Activated CD4-positive, alpha-beta T cell treated with anti-CD3 and anti-CD28 coated beads for 24 hours (primary cell): ENCODE measurements at places on chromosomes 12 and 14.

DNA sequence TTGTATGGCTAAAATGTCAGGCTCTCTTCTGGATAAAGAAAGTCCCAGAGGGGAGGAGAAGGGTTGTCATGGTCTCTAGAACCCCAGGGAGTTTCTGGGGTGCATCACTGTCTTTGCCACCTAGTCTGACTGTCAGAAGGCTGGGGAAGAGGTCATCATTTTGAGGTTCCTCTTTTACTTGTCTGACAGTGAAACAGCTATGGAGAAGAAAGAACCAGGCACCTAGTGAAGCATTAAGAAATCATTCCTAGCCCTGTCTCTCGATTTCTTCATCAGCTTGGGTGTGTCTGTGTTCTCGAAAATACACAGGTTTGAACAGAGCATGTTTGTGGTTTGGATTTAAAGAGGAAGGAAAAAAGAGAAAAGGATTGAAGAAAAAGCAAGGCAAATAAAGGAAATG lies 158.7 kb upstream of the LRIG3 start:
- no peak for DNase-seq

GRCh38 chr12:28107679-28108078 lies 82.6 kb upstream of the CCDC91 start:
- no peak for DNase-seq

GRCh38 chr14:91078095-91078737 lies 17.8 kb upstream of the RPS6KA5 start:
- DNase-seq: peak; percentile 24

DNA sequence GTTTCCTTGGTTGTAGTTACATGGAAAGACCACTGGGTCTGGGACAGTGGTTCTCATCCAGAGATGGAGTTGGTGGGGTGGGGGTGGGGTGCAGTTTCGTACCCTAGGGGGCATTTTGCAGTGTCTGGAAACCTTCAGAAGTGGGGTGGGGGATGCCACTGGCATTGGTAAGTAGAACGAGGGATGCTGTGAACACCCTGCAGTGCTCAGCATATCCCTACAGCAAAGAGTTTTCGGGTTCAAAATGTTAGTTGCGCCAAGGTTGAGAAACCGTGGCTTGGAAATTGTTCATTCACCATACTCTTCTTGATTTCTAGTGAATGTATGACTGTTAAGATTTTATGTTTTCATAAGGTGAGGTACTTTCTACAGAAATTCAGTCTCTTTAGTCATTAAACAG lies 28.7 kb downstream of the TRAF3 start:
- DNase-seq: no peak

DNA sequence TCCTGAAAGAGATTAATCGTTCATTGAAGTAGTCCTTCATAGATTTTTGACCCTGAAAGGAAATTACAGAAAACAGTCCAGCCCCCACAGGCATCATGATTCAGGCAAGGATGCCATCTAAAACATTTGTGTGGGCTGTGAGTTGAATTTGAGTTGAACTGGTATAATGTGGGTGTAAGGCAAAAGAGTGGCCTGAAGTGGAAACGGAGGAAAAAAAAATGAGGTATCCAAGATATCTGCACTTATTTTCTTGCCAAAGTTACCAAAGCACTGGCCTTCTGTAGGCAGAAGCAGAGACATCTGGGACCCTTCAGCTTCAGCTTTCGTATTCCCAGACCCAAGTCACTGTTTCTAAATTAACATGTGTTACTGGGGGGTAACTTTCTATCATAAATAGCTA lies 105.1 kb upstream of the DIO2 start:
- no peak for DNase-seq

GRCh38 chr14:77849711-77850110 lies 49.8 kb downstream of the ADCK1 start:
- no peak for DNase-seq

GRCh38 chr12:29270446-29270845 lies 110.5 kb downstream of the ERGIC2 start:
- no peak for DNase-seq

GRCh38 chr14:76376878-76377734 lies 1.2 kb downstream of the ESRRB start:
- DNase-seq: no peak

GRCh38 chr12:107093417-107094182 lies at the start of gene CRY1:
Gene CRY1 (minus strand): TSS chr12:107093549. CDS start chr12:107092961, 588 bp downstream.
- peak; percentile 88 for DNase-seq

DNA sequence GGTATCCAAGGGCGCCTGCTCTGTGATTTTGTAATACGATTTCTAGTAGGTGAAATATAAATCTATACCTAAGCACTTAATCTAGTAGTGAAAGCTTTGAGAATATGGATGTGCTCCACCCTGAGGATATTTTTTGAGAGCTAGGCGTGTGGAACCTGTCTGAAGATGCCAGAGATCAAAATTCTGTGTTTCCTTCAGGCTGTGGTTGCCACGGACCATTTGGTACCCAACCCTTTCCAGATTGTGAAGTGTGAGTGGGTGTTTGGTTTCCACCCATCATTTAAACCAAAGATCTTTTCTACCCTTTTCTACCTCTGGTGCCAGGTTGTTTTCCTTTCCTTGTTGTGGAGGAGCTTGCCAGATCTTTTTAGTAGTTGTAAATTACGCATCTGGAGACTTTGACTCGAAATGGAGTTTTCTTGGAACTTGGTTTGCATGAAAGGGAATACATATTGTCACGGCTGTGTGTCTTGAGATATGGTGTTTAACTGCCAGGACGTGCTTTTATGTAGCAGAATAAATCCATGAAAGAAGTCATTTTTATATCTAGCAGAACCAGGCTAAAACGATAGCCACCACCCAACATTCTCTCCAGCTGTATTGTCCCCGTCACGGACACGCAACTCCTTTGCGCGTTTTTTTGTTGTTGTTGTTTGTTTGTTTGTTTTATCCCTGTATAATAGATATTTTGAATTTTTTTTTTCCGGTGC lies 2.2 kb downstream of the LRFN5 start:
- no peak for DNase-seq

DNA sequence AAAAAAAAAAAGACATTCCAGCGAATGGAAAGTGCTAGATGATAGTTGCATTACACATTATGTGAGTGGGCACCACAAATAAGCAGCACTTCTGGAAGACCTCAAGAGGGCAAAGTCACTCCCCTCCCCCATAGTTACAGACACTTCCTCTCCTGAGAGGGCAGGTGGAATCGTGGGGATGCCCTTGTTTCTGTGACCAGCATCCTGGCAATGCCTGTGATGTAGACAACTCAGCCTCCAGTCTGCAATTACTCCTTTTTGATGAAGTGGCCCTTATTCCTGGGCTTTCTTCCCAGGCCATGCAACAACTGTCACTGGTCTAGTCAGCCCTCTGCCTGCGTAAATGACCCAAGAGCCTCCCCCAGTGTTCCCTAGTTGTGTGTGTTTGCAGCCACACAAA lies 104.8 kb downstream of the VRK1 start:
- DNase-seq: no peak

DNA sequence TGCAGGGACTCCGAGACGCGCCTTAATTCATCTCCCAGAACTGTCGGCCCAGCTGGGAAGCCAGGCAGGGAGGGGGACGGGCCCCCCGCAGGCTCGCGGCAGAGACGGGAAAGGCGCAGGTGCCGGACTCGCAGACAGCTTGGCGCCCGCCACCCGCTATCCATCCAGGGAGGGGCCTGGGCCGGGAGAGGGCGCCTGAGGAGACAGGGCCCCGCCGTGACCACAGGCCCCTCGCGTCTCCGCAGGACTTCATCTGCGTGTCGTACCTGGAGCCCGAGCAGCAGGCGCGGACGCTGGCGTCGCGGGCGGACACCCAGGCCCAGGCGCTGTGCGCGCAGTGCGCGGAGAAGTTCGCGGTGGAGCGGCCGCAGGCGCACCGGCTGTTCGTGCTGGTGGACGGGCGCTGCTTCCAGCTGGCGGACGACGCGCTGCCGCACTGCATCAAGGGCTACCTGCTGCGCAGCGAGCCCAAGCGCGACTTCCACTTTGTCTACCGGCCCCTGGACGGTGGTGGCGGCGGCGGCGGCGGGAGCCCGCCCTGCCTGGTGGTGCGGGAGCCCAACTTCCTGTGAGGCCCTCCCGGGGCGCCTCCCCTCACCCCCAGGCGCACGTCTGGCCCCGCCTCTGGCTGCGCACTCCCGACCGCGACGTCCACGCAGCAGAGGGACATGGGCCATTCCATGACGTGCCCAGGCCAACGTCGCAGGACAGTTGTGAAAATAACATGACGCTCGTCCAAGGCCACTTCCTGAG lies 60.6 kb downstream of the LGMN start:
- no peak for DNase-seq

DNA sequence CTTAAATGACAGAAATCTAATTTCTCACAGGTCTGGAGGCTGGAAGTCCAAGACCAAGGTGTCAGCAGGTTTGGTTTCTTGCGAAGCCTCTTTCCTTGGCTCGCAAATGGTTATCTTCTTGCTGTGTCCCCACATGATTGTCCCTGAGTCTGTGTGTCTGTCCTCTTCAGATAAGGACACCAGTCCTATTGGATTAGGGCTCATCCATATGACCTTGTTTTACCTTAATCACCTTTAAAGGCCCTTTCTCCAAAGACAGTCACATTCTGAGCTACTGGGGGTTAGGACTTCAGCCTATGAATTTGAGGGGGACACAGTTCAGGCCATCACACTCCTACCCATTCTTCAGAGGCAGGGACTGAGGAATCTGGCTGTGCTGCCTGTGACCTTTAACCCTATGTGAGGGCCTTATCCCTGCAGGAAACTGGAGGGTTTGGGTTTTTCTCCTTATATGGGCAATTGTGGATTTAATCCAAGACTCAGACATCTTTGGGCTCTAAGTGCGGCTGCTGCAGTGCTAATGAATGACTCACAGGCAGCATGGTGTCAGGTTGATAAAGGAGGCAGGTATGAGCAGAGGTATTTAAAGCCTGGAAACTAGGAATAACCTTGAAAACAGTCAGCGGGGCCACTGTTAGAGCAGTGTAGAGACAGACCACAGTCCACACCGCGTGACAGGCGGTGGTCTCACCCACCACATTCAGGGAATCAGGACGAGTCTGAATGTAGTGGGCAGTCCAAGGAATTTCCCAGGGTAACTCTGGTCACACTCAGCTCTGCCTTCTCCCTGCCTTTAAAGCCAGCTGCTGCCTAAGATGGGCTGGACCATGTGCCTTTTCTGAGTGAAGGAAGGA lies 10.2 kb downstream of the TPCN1 start:
- DNase-seq: no peak

DNA sequence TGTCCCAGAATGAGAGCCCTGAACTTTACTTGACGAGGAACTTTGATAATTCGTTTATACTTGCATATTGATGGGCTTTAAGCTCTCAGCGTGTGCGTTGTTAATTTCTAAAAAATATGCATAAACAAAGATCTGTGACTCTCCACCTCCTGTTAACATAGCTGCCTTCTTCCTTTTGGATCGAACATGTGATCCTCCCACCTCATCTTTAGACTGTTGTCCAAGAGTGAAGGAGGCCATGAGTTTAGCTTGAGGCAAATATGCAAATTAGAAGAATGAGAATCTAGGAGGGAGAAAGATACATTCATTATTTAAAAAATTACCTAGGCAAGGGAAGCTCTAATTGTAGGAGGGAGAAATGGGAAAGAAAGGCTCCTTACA lies 617 bp downstream of the TTC8 start:
- no peak for DNase-seq
